ENCODE measurements at places on chromosomes 7 and 10.

DNA sequence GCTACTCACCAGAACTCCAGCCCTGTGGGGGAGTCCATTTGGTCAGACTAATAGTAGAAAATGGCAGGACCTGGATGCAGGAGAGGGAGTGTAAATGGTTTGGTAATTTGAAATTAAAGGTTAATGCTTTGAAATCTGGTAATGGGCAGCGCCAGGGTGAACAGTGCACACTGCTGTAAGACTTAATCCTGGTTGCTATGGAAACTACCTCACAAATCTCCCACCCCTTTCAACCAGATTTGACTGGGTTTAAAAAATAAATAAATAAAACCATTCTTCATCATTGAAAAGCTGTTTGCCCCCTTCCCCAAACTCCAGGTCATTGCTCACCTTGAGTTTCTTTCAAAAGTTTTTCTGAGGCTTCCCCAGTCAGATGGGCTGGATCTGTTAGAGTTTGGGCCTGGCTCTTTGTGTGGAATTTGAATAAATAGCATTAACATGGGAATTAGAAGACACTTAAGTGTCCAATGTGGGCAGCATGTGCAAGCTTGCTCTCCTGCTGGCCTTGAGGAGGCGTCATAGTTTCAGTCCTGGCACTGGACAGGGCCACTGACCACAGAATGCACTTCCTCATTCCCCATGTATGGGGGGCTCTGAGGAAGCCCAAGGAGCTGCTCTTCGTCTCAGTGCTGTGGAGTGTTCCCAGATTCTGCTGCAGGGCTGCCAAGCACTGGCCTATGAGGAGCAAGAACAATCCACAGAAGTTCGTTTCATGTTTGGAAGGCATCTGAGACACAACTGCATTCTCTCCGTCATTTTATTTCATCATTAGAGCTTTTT is 90.7 kb downstream of the LRRC4 start:
- no peak for DNase-seq

DNA sequence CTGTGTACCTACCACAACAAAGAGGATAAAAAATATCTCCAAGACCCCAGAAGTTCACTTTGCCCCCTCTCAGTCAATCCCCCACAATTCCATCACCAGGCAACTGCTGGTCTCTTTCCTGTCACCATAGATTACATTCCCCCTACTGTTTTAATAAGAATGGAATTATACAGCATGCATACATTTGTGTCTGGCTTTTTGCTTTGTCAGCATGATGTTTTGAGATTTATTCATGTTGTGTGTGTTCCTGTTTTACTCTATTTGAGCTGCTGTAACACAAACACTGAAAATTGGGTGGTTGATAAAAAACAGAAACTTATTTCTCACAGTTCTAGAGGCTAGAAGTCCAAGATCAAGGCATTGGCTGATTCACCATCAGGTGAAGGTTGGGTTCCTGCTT is 214.5 kb upstream of the IGFBP3 start:
- DNase-seq = no peak

GRCh38 chr10:76017026-76017732 is 585.8 kb downstream of the LRMDA start:
- no peak for DNase-seq

GRCh38 chr7:98341106-98341505 is 59.6 kb downstream of the BRI3 start:
- no peak for DNase-seq

- no peak for DNase-seq
These were observed 887 bp downstream of the TMUB1 start for GRCh38 chr7:151082141-151083070.

GRCh38 chr7:68269405-68269804 is 1272.8 kb downstream of the TYW1 start:
- no peak for DNase-seq

DNA sequence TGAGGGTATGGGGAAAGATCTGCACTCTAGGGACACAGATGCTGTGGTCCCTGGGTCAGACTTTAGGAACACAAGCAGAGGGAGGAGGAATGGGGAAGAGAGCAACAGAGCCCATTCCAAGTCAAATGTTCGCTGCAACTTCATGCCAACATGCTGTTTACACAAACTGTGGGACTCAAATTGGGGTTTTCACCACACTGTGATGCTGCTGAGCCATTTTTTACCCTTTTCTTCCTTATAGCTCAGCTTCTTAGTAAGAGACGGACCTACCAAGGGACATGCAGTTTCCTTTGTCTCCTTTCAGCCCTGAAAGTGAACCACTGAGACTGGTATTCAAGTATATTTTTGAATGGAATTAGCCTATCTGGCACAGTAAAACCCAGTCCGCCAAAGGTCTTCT is 64.3 kb upstream of the AGK start:
- no peak for DNase-seq

DNA sequence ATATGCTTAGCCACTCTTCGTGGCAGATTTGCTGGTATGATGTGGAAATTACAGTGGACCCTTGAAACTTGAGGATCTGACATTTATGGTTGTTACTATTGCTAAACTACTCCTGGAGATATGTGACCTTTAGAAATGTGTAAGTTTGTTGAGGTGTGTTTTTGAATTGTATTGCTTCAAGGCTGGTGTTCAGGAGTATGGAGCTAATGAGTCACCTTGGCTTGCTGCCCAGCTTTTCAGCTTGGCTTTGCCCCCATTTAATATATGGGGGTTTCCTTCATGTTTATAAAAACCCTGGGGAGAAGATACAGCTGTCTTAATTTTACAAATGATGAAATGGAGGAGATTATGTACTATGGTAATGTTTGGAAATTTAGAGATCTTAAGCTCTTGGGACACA is 11.6 kb downstream of the HBP1 start:
- DNase-seq = peak; percentile 55

DNA sequence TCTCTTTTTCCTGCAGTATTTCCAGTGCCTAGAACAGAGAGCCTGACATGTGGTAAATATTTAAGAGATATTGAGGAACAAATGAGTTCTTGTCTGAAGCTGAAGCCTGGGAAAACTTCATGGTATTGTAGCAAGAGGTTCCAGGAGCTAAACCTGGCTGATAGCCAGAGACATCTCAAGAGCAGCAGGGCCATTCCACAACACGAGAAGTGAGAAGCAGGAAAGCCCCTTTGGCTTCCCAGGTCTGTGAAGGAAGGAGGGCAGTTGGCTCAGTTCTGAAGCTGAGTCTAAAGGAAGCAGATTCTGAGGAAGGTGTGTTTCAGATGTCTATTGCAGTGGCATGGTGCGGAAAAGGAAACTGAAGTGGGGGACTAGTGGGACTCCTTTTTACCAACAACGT is 63.8 kb upstream of the FAM204A start:
- DNase-seq = no peak

- DNase-seq = no peak
These were observed 93.5 kb downstream of the VWC2 start for GRCh38 chr7:49866910-49867309.

DNA sequence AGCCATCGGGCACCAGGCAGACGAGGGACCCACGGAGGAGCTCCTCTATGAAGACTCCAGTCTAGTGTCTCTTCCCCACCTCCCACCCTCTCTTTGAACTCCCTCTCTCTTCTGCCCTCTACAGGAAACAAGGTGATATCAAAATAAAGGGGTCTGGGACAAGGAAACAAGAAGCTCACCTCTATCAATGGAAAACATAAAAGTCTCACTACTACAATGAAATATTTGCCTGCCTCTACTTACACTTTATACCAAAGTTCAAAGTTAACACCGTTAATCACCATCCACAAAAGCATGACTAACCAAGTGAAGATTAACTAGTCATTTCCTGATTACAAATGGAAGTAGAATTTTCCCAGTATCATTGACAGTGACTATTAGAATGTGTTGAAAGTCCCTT is 82.2 kb downstream of the PARD3 start:
- no peak for DNase-seq

- no peak for DNase-seq
These were observed 242.1 kb upstream of the PTN start for GRCh38 chr7:137585591-137585990.

Data from stimulated activated CD8-positive, alpha-beta memory T cell treated with anti-CD3 and anti-CD28 coated beads, Interleukin-2, amount 100 ng/mL, for 1 hour (primary cell).